ENCODE measurements at places on chromosomes 16 and 17.

DNA sequence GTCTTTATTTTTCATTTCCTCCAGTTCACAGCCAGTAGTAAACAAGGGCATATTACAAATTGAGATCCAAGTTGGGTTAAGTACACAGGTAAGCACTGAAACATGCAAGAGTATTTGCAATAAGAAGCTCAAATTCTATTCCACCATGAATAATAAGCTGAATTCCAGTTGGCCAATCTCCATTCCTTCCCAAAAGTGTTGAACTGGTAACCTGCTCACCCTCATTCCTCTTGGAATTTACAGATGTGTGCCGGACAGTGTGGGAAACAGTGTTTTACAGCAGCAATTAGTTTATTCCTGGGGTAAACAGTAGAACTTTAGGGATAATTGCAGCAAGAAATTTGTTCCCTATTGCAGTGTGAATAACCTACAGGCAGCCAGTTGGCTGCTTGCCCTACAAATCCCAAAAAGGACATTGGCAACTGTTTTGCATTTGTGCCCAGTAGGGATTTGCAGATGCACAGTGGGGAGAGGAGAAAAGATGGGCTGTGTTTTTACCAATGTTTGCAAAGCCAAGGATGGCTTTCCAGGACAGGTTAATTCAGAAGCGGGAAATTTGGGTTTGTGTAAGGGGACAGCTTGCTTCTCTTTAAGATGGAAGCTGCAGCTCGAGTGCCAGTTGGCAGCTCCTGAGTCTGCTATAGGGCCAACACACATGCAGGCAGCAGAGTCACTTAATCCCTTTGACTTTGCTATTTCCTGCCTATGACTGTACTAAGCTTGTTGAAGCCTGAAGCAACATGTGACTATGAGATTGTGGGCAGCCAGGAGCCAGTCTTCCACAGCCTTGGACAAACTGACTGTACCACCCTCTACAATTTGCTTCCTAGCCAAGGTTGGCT is 318.9 kb downstream of the MAP2K6 start:
- DNase-seq = no peak

DNA sequence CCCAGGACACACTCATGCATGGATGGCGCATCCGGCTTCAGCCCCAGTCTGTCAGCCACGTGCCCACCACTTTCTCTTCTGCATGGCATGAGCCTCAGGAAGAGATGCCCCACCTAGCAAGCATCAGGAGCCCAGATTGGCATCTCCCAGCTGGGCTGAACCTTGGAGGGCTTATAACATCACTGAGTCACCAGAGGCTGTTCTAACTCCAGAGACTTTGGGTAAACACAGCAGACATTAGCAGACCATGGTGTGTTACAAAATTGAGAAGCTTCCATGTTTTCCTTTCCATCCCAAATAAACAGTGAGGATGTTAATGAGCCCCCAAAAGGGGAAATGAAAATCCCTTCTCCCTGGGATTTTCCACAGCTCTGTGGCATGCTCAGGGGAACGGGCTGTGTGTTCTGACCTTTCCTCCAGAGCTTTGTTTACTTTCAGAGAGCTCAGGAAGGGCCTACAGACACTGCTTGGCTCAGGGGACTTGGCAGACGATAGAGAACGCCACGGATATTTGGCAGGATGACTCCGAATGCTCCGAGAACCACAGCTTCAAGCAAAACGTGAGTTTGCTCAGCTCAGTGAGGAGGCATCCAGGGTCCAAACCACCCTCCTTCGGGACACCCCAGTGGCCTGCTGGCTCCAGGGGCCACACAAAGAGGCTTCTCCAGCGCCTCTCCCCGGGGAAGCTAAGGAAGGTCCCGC is 16.5 kb downstream of the GLP2R start:
- DNase-seq = no peak

DNA sequence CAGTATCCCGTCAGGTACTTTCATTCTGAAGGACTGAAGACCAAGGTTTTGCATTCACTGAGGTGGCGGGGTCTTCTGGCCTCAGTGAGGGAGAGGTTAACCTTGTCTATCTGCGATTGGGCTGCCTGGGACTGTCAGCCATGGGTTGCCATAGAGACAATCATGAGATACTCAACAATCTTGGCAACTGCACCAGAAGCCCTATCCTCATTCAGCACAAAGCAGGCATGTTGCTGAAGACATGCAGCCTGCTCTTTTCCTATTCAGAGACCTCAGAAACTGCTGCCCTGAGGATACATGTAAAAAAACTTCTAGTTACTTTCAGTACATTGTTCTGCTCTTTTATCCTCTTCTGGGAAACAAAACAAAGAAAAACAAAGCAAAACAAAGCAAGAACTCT is 146.3 kb upstream of the PIRT start:
- DNase-seq = no peak

GRCh38 chr16:66115373-66115772 is 251.1 kb upstream of the CDH5 start:
- DNase-seq = no peak

DNA sequence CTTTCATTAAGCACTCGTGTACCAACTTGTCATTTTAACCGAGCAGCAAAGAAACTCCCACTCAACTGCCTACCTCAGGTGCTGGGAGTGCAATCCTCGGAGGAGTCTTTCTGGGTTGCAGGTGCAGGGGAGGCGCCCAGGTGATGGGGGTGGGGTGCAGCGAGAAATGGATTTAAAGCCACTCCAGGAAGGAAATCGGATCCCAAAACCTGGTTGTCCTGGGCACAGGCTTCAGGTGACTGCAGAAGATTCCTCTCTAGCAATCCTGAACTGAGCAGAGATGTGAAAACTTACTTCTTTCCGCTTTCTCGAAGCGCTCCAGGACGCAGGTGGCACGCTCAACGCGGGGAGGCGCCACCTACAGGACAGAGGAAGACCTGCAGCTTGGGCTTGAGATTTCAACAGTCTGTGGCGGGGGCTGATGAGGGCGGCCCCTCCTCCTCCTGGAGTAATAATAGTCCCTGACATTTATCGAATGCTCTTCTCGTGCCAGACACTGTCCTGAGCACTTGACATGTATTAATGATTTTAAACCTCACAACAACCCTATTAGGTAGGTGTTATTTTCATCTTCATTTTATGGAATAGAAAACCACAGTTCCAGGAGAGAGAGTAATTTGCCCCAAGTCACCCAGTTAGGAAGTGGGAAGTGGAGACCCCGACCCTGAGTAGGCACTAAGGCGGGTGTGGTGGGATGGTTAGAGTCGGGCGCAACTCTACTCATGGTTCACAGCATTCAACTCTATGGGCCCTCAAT is 27.2 kb upstream of the SKAP1 start:
- peak; percentile 85 for DNase-seq

DNA sequence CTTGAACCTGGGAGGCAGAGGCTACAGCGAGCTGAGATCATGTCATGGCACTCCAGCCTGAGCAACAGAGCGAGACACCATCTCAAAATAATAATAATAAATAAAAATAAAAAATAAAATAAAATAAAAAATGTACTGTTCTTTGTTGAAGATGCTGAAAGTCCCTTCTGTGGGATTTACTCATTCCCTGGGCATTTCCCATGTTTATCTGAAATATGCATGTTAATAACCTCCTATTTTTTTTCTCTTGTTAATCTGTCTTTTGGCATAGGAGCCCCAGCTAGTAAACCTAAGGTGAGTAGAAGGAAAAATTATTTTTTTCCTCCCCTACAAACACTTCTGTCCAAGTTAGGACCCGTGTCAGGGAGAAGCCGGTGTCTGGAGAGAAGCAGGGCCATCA is 34.4 kb downstream of the TMEM92 start:
- no peak for DNase-seq

DNA sequence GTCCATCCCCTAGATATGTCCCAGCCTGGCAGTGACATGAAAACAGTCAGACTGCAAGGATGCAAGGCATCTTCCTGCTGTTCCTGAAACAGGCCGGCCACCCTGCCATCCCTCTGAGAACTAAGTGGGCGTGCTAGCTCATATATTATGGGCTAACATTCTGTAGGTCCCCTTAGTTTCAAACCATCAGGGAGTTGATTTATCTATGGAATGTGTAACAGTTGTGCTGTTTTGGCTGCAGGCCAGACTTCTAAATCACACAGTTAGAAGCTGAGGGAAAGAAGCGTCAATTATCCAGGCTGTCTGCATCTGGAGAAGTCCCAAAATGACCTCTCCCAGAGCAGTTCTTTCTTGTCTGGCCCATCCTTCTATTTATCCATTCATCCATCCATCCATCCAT is 102.7 kb upstream of the DNAH9 start:
- DNase-seq = no peak

DNA sequence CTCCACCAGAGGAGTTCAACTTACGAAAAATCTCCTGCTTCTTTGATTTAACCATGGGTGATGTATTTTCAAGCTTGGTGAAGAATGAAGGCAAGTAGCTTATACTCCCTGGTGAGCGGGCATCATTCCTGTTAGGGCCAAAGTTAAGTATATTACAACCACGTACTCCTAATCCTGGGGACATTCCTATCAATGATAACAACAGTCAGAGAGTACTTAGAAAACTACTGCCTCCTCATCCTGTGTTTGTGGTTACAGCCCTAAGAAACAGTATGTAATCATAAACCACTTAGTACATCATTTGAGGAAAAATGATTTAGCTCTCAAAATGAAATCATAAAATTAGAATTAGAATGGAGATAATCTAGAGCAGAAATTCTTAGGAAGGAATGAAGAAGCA is 47.3 kb downstream of the TTC19 start:
- no peak for DNase-seq

- DNase-seq = no peak
Observed at GRCh38 chr17:62688398-62689160, 61.1 kb downstream of the MRC2 start.

DNA sequence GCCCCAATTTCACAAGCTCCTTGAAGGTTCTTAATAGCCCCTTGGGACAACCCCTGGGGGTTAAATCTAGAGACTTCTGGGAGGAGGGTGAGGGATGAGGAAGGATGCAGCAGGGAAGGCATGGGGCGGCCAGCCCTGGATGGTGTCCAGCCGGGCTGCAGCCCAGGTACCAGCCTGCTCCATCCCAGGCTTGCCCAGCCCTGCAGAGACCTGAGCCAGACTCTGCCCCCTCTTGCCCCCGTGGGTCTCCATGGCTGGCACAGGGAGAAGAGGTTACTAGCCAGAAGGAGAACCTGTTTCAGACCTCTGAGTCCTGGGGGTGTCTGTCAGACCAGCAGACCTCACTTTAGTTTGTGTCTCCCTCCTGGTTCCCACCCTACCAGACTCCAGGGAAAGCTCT is 8.5 kb downstream of the NHERF1 start:
- no peak for DNase-seq

DNA sequence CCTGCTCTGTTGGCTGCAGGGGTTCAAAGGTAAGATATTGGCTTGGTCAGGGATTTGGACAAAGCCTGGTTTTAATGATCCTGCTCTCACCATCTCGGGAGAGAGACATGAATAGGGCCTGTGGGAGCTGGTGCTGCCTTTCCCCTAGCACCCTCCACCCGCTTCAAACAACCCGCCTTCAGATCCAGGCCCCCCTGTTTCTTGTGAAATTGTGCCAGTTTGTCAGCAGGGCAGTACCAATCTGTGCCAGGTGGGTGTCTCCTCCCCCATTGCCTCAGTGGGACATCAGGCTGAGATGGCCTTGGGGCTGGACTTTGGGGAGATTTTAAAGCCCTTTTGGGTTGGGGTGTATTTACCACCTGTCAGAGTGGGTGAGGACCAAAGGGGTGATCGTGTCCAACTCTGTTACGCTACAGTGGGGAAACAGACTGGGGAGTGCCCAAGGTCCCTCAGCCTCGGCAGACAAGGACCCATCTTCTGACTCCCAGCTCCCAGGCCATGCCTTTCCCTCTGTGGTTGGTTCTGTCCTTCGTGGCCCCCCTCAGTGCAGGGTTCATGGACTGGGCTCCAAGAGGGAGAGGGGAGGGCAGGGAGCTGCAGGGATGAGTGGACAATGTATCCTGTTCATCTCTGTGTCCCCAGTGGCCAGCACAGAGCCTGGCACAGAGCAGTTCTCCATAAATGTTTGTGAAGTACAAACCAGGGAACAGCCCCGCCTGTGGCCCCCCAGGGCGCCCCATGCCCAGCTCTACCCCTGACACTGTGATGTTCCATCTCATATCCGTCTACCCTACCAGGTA is 3.3 kb downstream of the ARHGAP23 start:
- DNase-seq = no peak

DNA sequence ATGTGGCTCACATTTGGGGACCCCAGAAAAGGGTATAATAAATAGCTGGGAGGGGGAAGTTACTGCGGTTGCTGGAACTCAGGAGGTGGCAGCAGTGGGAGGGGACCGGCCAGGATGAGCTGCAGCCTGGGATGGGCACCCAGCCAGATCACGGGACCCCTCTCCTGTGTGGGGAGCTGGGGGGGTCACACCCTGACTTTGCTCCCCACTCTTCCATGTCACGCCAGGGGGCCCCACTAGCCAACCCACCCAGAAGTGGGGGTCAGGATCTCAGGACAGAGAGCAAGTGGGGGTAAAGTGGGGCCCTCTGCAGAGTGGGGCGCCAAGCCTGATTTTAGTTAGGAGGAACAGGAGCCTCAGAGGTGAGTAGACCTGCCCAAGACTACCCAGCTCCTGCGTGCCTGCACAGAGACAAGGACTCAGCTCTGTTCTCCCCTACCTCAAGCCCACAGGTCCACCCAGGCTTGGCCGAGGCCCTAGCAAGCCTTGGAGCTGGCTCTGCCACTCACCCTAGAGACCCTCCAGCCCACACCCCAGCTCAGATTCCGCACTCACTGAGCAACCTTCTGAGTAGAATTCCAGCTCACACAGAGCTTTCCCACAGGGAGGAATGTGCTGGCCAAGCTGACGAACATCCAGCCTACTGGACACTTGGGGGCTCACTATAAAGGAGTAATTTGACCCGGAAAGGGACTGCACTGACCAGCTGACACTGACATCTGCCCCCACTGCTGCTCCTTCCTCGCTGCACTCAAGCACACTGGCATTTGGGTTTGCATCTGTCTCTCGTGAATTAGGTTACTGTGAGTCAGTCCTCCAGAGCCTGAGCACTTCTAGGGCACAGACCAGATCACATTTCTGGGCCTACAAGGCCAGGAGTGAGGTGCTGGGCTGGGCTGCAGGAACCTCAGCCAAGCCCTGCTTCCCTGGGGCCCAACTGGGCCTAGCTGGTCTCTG is 310.1 kb downstream of the C16orf95 start:
- no peak for DNase-seq

- DNase-seq = no peak
Observed at GRCh38 chr16:88003736-88004135, 52.5 kb downstream of the BANP start.

All from activated CD4-positive, alpha-beta T cell treated with anti-CD3 and anti-CD28 coated beads, Interleukin-10, Interleukin-2, amounts not matched to agents 100 ng/mL and 50 ng/mL, durations not matched to agents 16 hours and 8 hours (primary cell).